Naive thymus-derived CD4-positive, alpha-beta T cell (primary cell): ENCODE measurements at places on chromosomes 12 and 14.
A peak's percentile ranks its signal among the peaks of the same experiment; 100 is the strongest.

DNA sequence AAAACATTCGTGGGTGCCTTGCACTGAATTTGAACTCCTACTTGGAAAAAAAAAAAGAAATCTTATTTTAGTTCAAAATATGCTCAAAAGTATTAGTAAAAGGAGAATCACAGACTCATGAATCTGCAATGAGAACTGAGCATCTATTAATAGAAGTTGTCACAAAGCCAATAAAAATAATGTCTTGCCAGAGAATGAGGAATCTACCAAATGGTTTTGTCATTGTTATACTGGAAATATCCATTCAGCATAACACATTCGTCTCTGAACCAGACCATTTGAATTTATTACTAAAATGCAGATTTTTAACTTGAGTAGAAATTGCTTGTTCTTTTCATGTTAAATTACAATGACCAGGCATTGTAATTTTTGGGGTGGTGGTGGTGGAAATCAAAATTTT, 11.6 kb upstream of the PTPRB start:
- DNase-seq = no peak

DNA sequence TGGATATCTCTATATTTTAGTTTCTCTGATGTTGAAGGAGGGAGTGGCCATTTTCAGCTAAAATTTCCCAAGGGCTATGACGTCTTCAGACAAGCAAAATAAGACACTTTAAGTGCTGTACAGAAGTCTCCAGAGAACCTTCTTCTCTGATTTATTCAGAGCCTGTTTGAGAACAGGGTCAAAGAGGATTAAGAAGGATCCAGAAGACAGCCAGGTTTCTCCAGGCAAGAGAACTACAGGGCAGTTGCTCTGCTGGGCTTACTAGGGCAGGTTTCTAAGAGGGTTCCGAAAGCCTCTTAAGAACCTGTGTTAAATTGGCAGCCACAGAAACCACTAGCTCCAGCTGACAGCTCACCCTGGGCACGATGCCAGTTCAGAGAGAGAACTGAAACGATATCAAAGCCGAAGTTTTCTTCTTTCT, 1.2 kb downstream of the MGP start:
- DNase-seq = peak; percentile 87

DNA sequence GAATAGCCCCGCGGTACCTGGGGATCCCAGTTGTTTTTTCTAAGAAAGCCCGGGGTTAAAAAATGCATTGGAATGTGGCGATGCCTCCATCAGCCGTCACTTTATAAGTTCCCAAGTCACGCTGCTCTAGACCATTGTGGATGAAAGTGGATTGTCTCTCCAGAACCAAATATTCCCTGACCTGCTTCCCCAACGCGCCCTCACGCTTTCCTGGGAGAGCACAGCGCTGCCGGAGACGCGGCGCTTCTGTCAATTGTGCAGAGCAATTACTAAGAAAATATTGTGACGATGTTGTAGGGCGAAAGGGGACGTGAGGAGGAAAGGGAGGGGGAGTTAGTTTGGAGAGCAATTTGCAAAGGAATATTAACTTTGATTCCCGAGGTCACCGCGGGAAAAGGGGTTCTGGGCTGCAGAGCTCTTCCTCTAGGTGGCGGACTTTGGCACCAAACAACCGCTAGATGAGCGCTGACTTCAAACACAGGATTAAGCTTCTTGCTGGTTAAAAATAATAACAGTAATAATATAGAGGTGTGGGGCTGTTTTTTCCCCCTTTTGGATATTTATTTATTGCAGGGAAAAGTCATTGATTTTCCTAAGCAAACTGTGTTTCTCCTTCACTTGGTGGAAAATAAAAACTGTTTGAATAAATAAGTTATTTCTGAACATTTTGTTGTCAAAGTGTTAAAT, 9.6 kb upstream of the FOXG1 start:
- no peak for DNase-seq

DNA sequence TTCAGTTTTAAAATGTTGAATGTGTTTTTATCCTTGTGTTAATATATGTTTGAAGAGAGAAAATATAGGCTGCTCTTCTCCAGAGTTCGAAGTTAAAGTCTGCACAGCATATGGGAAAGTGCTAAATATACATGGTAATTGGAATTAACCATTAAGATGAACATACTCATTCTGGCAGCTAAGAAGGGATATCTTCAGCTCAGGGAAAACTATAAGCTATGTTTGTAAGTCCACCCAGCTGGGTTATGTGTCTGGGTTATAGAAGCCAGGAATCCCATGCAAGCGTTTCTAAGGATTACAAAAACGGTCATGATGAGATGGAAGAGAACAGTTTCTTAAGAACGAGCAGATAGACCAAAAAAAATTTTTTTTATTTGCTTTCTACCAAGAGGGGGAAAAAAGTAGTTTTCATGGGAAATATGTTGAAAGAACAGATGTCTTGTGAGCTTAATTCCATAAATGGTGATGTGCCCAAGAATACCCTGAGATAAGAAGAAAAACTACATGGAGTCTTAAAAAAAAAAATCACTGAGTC, 198.9 kb downstream of the FBXL14 start:
- DNase-seq = no peak
